Mesothelial cell of epicardium (in vitro differentiated cells): ENCODE measurements at places on chromosomes 1 and 21.

GRCh38 chr1:25695090-25695770 lies 78.6 kb downstream of the MAN1C1 start:
- DNase-seq, result no peak

- DNase-seq, result no peak
Measured at GRCh38 chr1:84268346-84268745, 33.2 kb upstream of the SAMD13 start.

DNA sequence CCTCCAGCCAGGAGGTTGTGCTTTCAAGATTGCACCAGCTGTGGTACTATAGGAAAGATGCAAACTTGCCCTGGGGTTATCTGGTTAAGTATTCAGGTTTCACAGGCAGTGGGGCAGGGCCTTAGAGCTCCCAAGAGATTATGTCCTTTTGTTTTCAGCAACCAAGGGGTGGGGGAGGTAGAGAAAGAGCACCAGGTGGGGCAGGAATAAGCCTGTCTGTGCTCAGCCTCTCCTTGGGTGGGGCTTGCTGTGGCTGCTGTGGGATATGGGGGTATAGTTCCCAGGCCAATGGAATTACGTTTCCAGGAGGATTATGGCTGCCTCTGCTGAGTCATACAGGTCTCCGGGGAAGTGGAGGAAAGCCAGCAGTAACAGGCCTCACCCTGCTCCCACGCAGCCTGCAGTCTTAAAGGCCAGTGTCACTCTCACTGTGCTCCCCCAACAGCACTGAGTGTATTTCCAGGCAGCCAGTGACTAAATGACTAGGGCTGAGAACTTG lies 508.6 kb downstream of the RWDD3 start:
- DNase-seq, result no peak

DNA sequence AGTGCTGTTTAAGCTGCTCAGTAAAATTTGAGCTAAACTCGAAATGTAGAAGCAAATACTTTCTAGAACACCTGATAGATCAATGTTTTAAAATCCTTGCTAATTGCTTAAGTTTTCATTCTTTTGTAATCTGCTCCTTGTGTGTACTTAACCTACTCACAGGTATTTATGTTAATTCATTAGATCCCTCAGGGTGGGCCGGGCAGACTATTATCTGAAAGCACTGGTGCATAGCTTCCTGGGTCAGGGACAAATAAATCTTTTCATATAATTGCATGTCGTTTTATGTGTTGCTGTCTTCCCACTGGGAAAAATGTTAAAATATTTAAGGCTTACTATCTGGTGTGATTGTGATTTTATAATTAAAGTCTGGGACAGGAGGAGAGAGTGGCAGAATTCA lies 440.5 kb downstream of the SMYD3 start:
- DNase-seq, result no peak
